ENCODE measurements at places on chromosomes 16 and 17.

DNA sequence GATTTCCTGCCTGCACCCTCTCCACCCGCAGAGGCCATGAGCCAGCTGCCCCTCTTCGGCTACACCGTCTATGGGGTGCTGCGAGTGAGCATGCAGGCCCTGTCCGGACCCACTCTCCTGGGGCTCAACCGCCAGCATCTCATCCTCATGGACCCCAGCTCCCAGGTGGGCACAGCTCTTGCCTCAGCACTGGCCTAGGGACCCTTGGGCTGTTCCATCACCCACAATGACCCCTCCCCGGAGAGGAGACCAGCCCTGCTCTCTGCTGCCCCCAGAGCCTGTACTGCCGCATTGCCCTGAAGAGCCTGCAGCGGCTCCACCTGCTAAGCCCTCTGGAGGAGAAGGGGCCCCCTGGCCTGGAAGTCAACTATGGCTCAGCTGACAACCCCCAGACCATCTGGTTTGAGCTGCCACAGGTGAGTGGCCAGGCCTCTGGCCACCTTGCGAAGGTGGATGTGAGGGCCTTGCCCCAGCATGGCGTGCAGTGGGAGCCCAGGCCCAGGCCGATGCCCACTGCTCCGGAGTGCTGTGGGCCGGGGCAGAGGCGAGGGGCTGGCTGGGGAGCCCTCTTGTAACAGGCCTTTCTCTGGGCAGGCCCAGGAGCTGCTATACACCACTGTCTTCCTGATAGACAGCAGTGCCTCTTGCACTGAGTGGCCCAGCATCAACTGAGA lies 7.3 kb upstream of the SMIM5 start:
- DNase-seq: peak; percentile 13

GRCh38 chr16:19698480-19699465 lies 19.3 kb downstream of the KNOP1 start:
- DNase-seq: no peak

DNA sequence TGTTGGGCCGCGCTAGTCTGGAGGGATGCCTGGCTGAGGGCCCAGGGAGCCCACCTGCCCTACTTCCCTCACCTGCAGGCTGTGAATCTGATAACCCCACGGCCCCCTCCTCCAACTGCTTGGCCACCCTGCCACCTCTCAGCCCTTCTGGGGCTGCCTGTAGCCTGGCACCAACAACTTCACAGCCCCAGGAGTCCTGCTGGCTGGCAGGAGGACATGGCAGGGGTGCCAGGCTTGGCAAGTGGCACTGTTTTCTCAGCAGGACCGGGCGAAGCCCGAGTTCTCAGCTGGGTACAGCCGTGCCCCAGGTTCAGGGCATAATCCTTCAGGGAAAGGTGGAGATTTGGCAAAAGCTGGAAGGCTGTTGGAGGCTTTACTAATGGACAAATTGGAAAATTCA lies 129.6 kb downstream of the CMIP start:
- DNase-seq: peak; percentile 10

GRCh38 chr17:5896215-5896614 lies 174.0 kb upstream of the WSCD1 start:
- no peak for DNase-seq

GRCh38 chr17:56177361-56177760 lies 24.1 kb downstream of the ANKFN1 start:
- no peak for DNase-seq

- no peak for DNase-seq
Measured at GRCh38 chr17:17153071-17153470, 53.1 kb downstream of the PLD6 start.

DNA sequence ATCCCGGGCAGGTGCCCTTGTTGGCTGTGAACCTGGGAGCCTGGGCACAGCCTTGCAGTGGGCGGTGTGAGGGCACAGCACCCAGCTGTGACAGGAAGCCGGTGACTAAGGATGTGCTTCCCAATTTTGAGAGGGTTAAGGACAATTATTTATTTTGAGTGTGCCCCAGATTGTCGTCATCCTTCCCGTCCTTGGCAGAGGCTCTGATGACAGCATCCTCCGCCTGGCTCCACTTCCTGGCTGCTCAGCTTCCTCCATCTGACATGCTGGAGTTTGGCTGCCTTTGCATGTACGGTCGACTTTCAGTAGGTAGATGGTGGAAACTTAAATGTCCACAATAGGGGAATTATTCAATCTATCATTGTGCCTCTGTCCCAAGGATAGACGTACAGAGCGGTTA lies 282.4 kb upstream of the EEF2KMT start:
- DNase-seq: no peak

GRCh38 chr17:18323007-18323406 lies 7.9 kb downstream of the SMCR8 start:
- DNase-seq: no peak

DNA sequence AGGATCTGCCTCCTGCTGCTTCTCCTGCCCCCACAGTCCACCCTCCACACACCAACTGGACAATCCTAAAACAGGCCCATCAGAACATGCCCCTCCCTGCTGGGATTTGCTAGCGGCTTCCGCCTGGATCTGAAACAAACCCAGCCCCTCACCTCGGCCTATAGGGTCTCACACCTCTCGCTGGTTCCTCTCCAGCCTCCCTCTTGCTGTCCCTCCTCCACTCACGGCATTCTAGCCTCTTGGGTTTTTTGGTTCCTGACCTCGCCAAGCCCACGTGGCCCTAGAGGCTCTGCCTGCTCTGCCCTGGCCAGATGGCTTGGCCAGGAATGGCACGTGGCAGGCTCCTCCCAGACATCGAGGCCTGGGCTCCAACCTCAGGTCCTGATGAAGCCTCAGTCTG lies 15.7 kb upstream of the MTSS2 start:
- no peak for DNase-seq

DNA sequence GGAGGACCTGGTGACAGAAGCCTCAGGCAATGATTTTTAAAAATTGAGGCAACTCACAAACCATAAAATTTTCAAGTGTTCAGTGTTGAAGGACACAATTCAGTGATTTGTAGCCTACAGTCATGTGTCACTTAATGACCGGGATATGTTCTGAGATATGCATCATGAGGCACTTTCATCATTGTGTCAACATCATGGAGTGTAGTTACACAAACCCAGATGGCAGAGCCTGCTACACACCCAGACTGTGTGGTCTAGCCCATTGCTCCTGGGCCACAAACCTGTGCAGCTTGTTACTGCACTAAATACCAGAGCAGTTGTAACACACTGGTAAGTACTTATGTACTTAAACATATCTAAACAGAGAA lies 1.6 kb downstream of the PRSS41 start:
- no peak for DNase-seq

DNA sequence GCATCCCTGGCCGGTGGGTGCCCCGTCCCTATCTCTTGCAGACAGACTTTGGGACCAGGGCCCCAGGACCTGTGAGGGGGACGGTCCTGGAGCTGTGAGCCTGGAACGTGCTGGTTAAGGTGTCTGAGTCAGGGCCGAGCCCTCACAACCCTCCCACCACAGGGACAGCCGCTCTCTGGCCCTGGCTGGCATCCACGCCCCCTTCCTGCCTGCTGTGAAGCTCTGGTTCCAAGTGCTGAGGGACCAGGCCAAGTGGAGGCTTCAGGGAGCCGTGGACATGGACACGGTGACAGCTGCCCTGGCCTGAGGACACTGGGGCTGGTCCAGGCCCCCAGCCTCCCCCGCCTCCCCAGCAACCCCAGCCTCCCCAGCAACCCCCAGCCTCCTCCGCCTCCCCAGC lies 6.6 kb downstream of the TSR3 start:
- DNase-seq: no peak

DNA sequence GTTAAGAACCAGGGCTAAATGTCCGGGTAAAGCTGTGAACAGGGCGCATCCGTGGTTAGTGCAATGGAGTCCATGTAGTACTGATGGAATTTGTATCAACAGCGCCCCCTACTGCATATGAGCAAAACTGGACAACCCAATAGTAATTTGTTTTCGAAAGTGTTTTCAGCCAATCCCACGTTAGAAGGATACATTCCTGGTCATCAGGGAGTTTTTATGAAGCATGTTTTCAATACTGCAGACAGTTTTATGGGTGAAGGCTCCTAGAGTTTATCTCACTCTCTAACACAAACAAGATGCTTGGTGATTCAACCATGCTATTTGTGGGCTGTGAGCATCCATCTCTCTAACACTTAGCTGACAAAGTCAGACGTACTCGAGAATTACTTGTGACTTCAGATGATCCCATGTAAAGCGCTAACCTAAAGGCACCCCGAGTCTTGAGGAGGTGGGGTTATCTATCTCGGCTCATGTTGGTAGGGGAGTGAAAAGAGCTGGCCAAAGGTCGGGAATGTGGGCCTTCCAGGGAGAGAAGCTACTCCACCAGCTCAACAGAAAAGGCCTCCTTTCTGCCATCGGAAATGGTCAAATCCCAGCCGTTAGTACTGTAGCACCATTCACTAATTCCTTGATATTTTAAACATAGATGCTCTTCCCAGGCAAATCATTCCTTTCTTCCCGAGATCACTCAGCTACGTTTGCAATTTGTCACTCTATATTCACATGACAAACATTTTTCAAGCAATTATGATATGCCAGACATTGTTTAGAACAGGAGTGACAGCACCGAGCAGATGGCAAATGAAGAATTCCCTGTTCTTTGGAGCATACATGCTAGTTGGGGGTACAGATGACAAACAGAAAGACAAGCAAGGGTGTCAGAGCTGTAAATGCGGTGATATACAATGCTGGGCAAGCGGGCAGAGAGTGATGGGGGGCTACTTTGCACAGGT lies 46.9 kb upstream of the HNF1B start:
- DNase-seq: no peak

GRCh38 chr17:64057701-64058263 lies 37.3 kb upstream of the ICAM2 start:
- DNase-seq: no peak

- DNase-seq: no peak
Measured at GRCh38 chr17:45681706-45682105, 102.4 kb upstream of the CRHR1 start.

- DNase-seq: no peak
Measured at GRCh38 chr16:35308674-35309073, 1849.3 kb downstream of the TP53TG3F start.

DNA sequence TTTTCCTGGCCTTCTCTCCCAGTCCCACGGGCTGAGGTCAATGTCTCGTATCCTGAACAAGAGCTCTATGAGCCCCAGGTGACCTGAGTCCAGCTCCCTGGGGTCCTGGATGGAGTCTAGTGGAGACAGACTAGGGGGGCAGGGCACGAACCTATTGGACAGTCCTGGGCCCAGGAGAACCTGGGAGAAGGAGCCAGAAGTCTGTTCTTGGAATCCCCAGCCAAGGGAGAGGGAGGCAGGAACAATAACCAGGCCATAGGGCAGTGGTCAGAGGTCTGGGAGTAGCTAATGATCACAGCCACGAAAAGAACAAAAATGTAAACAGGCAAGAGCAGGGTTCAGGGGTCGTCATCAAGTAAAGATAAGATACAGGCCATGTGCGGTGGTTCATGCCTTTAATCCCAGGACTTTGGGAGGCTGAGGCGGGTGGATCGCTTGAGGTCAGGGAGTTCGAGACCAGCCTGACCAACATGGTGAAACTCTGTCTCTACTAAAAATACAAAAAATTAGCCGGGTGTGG lies 60.8 kb downstream of the COPRS start:
- DNase-seq: no peak

GRCh38 chr17:8150194-8151119 lies 1.7 kb downstream of the PER1 start:
- DNase-seq: no peak

- no peak for DNase-seq
Measured at GRCh38 chr17:57471868-57472368, 215.6 kb downstream of the MSI2 start.

DNA sequence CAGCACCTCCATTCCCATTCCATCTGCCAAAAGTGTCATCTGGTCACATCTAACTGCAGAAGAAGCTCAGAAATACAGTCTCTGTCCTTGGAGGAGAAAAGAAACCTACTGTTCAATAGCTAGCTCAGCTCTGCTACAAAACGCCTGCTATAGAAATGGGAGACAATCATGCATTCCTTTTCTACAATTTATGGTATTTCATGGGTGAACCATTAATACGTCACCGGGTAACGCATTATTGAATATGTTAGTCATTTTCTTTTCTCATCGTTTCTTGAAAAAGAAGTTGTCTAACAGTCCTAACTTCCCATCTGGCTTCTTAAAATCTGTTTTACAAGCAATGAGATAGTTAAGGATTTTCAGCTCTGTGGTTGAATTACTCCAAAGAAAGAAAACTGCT lies 496.7 kb upstream of the RBFOX1 start:
- DNase-seq: no peak

- no peak for DNase-seq
Measured at GRCh38 chr17:72683506-72684404, 408.7 kb downstream of the SLC39A11 start.

- DNase-seq: no peak
Measured at GRCh38 chr16:20675488-20676267, 21.8 kb downstream of the ACSM1 start.

- DNase-seq: no peak
Measured at GRCh38 chr17:75153780-75154194, 525 bp downstream of the JPT1 start.

DNA sequence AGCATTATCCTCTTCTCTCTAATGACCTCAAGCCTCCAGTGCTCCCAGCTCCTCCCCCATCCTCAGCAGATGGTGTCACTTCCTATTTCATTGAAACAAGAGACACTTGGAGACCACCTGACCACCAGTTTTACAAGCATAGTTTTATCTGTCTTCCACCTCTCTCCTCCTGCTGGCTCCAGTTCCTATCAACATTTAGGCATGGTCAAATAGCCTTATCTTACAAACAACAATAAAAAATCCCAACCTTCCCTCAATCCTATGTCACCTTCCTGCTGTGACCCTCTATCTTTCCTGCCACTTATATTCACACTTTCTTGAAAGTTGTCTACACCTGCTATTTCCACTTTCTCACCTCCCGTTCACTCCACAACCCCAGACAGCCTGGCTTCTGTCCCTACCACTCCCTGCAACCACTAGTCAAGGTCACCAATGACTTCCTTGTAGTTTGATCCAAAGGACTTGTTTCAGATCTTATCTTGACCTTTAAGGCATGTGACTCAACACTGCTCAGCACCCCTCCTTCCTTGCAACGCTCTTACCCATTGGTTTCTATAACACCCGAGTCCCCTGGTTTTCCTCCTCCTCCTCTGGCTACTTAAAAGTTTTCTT lies 4.3 kb upstream of the NTN1 start:
- no peak for DNase-seq

DNA sequence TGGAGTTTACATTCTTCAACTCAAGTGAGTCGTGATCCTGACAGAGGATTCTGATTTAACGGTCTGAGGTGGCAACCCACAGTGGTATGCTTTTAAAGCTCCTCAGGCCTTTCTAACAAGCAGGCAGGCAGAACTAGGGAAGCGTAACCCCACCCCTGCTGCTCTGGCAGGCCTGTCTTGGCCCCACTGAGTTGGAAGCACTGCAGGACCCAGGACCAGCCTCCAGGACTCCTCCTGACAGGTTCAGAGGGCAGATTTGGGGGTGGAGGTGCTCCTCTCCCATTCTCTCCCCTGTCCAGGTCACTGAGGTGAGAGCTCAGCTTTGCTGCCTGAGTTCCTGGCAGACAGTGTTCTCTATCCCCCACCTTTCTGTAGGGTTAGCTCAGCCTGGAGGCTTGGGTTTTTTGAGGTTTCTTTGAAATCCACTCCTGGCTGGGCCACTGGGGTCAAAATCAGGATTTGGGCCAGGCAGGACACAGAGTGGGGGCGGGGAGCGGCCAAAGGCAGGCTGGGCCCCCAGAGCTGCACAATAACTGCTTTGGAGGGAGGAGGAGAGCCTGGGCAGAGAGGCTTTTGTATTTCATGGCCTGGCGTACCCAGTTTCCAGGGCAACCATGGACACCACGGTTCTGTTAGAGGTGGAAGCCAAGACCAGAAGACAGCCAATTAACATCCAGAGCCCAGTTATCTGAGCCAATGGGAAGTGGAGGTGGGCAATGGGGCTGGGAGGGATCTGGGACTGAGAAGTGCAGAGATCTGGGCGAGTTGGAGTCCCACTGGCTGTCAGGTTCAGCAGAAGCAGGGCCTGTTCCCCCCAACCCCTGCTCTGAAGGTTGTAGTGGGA lies 9.5 kb downstream of the MRPL27 start:
- peak; percentile 86 for DNase-seq

All from midbrain (tissue), 1 donor.